ENCODE measurements at places on chromosomes 2 and 18.

DNA sequence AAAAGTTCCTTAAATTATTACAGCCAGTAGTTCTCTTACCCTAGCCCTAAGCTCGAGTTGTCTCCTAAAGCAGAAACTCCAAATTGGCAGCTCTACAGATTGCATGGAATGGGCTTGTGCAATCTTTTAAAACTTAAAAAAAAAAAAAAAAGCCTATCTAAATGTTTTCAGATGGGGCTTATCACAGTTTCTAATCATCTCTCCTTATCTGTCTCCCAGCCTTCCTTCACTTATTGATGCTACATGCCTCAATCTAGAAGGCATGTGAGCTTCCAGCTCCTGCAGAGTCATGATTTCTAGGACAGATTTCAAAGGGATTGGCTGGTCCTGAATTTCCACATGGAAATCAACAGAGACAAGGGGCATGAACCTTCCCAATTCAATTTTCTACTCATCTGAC lies 33.1 kb upstream of the PELI1 start:
- no peak for DNase-seq

DNA sequence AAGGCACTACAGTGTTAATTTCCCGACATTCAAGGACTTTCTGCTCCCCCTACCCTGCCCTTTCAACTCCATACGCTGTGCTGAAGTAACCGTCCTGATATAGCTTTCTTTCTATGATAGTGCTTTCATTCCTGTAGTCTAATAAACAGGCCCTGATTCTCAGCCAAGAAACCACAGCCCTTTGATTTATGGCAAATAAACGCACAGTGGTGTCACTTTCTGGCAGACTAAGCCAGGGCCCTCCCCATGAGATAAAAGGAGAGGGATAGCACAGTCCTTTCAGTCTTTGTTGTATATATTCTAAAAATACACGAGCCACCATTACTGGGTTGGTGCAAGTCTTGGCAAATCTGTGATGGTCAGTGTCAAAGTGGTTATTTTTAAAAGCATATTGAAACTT lies 291.2 kb downstream of the ALPK2 start:
- no peak for DNase-seq

- no peak for DNase-seq
Observed at GRCh38 chr2:38526195-38526594, 76.5 kb downstream of the HNRNPLL start.

GRCh38 chr18:75207310-75208154 lies 1.4 kb downstream of the PTGR3 start:
- no peak for DNase-seq

GRCh38 chr18:59672235-59672711 lies 24.9 kb downstream of the CCBE1 start:
- no peak for DNase-seq

DNA sequence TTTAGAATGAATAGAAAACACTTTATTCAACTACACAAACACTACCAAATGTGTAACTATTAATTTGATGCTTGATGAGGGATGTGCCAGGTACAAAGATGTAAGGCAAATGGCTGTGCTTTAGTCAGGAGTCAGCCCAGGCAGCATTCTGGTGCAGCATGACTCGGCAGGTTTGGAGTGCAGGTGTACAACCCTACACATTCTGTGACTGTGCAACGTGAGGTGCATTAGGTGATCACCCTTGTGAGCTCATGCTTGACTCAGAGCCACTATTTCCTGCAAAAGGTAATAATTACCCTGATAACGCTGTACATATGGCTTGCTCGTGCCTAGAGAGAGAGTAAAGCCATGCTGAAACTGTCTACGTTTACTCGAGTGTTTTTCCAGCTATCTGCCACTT lies 288.7 kb upstream of the DSEL start:
- DNase-seq: no peak

GRCh38 chr2:172531309-172531708 lies 24.6 kb upstream of the PDK1 start:
- no peak for DNase-seq

GRCh38 chr2:128489526-128490273 lies 171.0 kb upstream of the HS6ST1 start:
- DNase-seq: no peak

DNA sequence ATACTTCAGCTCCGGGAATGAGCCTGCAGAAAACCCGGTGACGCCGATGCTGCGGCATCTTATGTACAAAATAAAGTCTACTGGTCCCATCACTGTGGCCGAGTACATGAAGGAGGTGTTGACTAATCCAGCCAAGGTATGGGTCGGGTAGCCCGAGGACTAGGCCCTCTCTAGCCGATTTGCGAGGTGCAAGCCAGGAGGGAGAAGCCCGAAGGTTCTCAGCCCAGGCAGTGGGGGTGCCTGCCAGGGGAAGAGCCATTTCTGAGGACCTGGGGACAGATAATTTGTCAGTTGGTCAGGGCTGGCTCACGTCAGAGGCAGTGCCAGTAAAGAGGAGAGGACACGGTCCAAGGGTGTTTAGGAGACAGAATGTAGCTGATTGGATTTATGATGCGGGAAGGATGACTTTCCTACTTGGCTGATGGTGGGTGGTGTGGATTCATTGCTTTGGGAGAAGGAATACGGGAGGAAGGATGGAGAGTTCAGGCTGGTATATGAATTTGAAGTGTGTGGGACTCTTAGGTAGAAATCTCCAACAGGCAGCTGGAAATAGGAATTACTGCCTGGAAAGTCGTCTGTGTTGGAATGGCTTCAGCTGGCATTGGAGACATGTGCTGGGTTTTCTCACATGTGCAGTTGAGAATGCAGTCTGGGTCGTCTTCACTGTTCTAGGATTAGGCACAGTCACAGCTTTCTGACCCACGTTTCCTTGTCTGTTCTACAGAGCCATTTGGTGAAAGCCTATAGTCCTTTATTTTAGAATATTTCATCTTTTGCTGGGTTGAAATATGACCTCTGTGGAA lies 874 bp downstream of the NDUFAF7 start:
- no peak for DNase-seq

- DNase-seq: no peak
Observed at GRCh38 chr2:26472821-26473655, 4.9 kb downstream of the OTOF start.

DNA sequence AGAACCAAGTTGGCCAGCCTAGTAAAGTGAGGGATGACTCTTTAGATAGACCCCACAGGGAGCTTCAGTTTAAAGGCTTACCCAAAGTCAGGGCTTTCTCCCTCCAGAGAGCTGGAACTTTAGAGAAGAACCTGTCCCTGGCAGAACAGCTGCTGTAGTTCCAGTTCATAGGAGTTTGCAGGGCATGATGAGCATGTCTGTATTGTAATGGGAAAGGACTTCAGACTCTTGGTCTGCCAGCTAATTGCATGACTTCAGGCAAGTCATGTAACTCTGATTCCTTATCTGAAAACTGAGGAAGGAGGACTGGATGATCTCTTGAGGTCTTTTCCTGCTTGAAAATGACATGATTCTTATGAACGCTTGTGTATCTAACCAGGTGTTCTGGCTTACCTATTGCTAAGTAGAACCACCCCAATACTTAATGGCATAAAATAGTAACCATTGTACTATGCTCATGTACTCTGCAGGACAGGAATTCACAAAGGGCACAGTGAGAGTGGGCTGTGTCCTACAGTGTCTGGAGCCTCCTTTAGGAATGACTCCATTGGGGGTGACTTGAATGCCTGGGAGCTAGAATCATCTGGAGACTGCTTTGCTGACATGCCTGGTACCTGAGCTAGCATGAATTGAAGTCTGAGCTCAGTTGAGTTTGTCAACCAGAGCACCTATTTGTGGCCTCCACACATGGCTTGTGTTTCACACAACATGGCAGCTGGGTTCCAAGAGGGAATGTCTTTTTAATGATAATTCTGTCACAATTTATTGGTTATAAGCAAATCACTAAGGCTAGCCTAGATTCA lies 18.9 kb downstream of the SP5 start:
- no peak for DNase-seq

DNA sequence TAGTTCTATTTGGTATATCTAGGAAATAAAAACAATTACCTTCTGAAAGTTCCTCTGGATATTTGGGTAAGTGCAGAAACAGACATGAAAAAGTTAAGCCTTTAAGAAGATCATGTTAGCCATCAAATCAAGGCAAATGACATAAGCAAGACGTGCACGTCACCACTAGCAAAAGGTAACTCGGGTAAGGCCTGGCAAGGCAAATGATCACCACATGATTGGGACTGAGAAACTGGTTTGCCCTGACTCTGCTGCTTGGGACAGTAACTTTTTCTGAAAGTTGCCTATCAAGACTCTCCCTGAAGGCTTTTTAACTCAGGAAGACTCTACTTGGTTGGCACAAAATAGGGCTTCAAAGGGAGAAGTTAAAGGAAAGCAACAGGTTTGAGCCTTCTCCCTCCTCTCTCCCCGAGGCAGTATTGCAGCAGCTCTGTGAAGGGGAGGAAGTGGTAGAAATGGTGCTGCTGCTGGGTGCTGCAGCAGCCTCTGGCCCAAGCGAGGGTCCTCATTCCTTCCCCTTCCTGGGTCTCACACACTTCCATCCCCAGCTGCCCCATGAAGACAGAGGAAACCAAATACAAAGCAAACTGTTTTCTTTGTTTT lies 17.1 kb upstream of the TMEM237 start:
- DNase-seq: no peak

DNA sequence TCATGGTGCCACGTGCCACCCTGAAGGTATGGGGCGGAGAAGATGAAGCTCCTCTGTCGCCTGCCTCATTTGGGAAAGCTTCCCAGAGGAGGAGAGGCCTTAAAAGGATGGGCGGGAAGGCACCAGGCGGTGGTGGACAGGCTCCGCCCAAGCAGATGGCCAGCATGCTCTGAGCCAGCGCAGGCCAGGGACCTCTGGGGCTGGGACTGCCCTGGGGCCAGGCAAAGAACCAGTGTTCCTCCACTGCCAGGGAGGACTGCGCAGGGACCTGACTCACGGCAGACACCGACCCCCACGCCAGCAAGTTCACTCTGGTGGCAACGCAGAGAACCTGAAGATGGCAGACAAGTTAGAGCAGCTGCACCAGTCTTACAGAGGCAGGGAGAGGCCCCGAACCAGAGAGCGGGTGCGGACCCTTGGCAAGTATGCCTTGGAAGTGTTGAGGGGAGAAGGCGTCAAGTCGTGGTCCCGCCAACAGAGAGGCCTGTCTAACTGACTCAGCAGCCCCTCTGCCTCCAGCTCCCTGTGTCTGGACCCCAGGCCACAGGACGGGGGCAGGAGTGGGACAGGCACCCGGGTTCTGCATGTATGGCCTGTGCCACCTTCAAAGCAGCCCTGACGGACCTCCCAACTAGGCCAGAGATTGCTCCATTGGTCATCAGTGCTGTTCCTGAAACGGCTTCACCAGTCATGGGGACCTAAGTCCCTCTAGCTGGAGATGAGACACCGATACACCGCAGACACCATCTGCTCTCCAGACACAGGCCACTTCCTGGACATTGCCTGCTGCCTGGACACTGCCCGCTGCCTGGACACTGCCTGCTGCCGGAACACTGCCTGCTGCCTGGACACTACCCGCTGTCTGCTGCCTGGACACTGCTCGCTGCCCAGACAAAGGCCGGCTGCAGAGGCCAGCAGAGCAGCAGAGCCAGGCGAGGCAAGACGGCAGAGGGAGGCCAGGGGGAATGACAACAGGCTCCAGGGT lies 124.7 kb downstream of the HDAC4 start:
- DNase-seq: peak; percentile 81

DNA sequence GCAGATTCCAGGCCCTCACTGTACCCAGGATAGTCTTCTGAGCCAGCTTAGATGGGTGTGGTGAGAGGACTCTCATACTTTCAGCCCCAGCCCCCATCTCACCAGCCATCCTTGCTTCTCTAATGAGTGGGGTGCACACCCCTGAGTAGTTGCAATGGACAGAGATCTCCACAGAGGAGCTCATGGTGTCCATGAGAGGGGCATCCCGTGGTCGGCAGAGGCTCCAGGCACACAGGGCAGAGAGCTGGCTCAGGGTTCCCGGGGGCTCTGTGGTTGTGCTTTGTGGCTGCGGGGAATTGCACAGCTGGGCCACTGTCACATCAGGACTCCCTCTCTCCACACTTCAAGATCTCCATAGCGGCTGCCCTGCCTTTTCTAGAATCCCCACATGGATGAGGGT lies 226.0 kb upstream of the PXDN start:
- no peak for DNase-seq

GRCh38 chr2:233015019-233015645 lies 2.1 kb upstream of the NGEF start:
- DNase-seq: peak; percentile 2

- DNase-seq: peak; percentile 21
Observed at GRCh38 chr18:46324087-46324955, 220.1 kb downstream of the HAUS1 start.

DNA sequence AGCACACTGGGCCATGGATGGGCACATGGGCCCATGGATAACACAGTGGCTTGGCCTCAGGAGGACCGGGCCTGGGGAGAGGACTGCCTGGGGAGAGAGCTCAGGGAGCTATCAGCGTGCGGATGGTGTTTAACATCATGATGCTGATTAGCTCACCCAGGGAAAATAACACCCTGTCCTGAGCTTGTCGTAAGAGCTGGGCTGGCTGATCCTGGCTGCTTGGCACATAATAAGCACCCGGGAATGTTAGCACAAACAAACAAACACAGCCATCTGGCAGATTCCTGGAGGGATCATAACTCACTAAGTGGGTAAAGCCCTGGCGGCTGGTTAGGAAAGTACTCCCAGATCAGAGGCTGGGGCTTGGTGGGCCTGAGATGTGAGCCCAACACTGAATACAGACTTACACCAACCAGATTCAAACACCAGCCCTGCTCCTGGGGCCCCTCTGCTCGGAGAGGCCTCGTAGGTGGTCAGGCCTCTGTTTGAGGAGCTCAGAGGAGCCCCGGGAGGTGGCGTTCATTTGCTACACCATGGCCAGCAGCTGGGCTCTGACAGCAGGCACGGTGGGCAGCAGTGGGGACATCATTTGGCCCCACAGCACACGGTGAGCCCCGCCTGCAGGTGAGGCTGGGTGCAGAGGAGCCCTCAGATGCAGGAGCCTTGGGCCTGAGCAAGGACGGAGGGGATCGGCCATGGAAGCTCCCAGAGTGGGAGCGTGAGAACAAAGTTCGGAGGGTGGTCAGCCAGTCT lies 193.4 kb upstream of the HDAC4 start:
- peak; percentile 66 for DNase-seq

- no peak for DNase-seq
Observed at GRCh38 chr18:61589053-61589723, 256.0 kb downstream of the CDH20 start.

DNA sequence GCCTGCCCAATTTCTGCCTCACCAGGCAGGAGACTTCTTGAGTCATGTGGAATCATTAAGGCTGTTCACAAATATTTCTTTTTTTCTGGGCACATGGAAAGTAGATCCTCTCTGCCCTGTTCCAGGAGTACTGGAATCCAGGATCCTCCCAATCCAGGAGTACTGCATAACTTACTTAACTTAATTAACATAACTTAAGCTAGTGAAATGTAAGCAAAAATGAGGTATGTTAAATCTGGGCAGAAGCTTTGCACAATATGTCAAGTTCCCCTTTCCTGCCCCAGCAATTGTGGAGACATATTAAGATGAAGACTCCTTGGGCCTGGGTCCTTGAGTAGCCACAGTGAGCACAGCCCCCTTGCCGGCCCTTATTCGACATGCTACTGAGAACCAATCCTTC lies 3.2 kb downstream of the CD207 start:
- no peak for DNase-seq

GRCh38 chr2:102059151-102059550 lies 67.4 kb downstream of the IL1R2 start:
- no peak for DNase-seq

Data from aorta (tissue), 5 donors.